ENCODE measurements at places on chromosomes 6 and 20. TPM values are rescaled to one million over a fixed set of nuclear protein-coding genes. Genes with fewer than 3 reads are reported as not detected.
A peak's percentile ranks its signal among the peaks of the same experiment; 100 is the strongest.

- no peak for DNase-seq
These were observed 154.5 kb upstream of the PLCB4 start for GRCh38 chr20:8914421-8914820.

- DNase-seq: no peak
These were observed 15.6 kb downstream of the ENPP1 start for GRCh38 chr6:131823276-131823902.

DNA sequence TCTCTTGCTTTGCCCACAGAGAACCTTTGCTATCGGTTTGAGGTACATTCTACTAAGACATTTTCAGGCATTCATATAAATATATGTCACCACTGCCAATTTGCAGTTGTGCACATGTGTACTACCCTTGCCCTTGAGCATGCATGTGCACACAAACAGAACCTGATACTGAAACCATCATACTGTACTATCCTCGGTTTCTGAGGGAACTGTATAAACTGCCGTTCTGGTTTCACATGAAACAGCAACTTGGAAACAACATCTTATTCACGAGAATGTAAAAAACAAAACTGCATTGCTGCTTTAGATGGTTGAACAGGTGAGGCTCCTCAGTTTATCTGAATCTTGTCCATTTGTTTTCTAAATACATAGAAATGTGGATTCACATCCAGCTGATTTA is 151.2 kb upstream of the TMEM170B start:
- no peak for DNase-seq

- peak; percentile 68 for DNase-seq
These were observed 41.5 kb upstream of the KCNQ5 start for GRCh38 chr6:72580281-72580940.

DNA sequence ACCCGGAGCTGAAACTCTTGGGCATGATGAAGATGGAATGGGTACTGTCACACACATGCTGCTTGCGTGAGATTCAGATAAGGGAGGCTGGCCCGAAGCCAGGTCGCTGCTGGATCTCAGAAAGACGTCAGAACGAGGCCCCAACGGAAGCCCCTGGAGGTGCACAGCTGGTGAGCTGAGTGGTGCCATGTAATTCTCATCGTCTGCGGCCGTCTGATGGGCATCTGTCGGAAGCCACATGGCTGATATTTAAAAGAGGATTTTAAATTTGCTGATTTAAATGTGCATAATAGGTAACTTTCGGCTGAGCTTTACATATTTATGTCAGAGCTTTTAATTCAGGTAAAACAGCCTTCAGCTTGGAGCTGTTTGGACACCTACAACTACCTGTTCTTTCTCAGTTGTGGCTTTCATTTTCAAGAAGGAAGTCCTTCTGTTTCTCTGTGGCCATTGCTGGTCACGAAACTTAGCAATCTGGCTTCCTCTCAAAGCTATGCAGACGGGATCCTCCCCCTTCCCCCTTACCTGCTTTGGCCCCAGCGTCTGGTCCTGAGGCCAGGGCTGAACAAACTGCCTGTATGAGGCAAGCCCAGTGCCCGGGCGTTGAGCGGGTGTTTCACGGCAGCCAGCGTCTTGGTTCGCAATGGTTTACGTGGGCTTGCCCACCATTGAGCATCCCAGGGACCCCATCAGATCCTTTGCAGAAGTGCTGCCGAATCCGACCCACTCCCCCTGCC is 9.2 kb downstream of the SLCO4A1 start:
- peak; percentile 75 for DNase-seq

Gene GPR63
- 0.55 TPM for total RNA-seq

Gene ENPP3
- total RNA-seq: 2.9 TPM

Data from lung (tissue), 17 donors.